ENCODE measurements at places on chromosomes 3 and 15.
A peak's percentile ranks its signal among the peaks of the same experiment; 100 is the strongest.

GRCh38 chr3:63295806-63296205 lies 17.7 kb downstream of the SYNPR start:
- DNase-seq: no peak

DNA sequence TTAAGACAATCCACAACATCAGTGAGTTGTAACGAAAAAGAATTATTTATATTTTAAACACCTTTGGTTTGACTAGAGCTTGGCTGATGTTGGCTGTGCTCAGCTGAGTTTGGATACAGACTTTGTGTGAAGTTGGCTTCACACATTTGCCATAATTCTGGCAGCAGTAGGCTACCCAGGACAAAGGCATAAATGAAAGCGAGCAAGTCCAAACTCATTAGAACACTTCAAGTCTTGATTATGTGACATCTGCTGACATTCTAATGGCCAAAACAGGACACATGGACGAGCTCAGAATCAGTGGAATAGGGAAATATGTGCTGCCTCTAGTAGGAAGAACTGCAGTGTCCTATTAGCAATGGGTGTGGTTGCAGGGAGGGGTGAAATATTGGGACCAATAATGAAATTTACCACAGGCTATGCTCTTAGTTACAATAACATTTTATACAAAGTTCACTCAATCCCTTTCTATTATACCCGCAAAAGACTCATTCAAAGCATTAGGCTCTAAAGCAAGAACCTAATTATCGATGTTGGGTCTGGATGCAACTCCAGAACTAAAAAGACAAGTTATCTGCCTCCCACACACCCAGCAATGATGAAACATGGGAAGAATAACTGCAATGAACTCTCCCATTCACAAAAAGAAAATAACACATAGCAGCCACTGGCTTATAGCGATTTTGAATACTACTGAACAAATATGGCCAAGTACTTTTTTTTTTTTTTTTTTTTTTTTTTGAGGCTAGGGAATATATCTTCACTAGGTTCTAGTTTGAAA lies 493.9 kb upstream of the RASGRP1 start:
- DNase-seq: no peak

DNA sequence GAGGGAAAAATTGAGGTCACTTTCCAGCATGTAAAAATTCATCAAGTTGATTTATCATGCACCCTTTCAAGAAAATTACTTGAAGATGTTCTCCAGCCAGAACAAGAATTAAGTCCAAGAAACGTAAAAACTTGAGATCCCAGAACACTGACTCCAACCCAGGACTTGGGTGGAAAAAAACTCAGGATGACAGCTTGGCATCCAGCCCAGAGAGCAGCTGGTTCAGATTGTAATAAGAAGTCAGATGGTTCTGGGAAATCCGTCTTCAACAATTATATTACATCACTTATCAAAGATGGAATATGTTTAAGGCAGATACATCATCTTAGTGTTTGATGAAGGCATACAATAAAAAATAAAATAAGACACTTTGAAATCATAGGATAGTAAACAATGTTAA lies 23.0 kb upstream of the DNAJC13 start:
- DNase-seq: peak; percentile 20

DNA sequence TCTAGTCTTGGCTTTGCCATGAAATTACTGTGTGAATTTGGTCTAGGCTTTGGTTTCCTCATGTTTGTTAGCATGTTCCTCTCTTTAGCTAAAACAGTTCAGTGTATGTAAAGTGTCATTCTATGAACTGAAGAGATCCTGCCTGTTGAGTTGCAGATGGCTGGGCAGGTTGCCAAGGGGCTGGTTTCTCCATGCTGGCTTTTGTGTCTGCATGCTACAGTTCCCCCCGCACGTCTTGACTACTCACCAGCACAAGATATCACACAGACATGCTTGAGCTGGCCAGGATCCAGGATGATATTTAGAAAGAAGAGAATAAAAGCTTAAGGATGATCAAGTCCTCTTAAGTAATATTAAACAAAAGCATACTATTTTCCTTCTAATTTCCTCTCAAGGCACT lies 90.2 kb downstream of the CERS3 start:
- peak; percentile 91 for DNase-seq

GRCh38 chr3:158109804-158110657 lies at the start of gene RSRC1:
Gene RSRC1, plus strand, starts transcription at chr3:158110089. Its CDS starts 12,016 bp downstream, at chr3:158122105.
- DNase-seq: peak; percentile 93

- DNase-seq: no peak
Measured at GRCh38 chr3:52289338-52289746, 1.7 kb downstream of the GLYCTK start.

- no peak for DNase-seq
Measured at GRCh38 chr3:132841621-132842020, 119.4 kb upstream of the NPHP3 start.

- no peak for DNase-seq
Measured at GRCh38 chr3:16504242-16504641, 9.3 kb downstream of the RFTN1 start.

DNA sequence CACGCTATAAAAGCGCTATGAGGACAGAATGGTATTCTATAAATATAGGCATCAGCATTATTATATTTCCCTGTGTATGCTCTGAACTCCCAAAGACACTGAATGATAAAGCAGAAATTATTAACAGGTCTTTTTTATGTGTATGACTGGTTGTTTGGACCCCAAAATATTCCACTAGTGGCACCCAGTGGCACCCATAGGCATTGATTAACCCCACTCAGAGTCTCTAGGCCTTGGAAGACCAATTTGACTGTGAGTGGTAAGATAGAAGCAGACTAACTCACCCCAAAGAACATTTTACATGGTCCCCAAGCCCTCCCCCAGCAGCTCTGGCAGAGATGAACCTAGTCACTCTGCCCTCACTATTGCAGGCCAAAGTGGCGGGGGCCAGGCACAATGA lies 45.4 kb upstream of the UBE2E1 start:
- no peak for DNase-seq

DNA sequence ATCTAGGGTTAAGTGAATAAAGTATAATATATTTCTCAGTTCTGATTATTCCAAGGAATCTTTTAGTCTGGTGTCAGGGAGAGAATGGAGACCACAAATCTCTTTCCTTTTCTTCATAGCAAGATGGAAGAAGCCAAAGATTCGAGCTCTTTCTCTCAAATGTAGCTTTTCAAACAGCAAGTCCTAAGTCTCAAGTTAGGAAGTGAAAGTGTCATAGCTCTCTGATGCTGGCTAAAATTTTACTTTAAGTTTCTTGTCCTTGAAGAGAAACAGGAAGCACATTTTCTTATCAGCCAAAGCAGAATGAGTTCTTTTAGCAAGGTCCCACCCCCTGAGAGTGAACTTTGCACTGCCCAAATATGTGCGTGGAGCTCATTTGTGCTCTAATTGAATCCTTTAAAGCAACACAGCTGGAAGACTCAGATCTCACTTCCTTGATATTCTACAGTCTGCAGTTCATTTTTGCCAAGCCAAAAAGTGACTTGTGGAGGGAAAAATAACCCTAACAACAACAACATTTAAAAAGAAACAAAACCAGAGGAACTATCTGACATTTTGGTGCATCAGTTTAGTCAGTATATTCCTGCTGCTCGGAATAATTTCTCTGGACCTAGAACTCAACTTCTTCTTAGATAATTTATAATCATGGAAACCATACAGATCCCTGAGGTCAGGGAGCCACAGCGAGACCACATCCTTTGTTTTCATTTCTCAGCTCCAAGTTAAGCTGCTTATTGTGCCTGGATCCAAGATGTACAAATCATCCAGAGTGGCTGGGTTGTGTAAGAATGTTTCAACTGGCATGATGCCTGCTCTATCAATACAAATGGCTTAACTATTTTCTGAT lies 238.7 kb upstream of the P2RY1 start:
- DNase-seq: no peak

GRCh38 chr15:98713585-98714001 lies 65.3 kb downstream of the IGF1R start:
- DNase-seq: no peak

DNA sequence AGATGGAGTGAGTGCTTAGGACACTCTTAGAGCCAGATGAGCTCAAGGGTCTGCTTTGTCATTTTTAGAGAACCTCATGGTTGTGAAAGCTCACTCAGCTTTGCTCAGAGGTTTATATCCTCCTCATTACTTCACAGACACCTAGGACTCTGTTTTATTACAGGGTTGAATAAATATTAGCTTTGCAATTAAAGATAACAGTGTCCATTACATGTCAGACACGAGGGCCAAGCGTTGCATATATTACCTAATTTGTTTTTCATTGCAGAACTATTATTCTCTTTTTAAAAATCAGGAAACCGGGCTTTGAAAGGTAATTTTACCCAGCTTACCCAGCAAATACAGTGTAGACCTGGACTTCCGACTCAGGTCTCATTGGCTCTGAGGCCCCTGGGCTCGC lies 16.1 kb downstream of the MAP6D1 start:
- no peak for DNase-seq

- no peak for DNase-seq
Measured at GRCh38 chr15:37572401-37572800, 362.0 kb upstream of the TMCO5A start.

DNA sequence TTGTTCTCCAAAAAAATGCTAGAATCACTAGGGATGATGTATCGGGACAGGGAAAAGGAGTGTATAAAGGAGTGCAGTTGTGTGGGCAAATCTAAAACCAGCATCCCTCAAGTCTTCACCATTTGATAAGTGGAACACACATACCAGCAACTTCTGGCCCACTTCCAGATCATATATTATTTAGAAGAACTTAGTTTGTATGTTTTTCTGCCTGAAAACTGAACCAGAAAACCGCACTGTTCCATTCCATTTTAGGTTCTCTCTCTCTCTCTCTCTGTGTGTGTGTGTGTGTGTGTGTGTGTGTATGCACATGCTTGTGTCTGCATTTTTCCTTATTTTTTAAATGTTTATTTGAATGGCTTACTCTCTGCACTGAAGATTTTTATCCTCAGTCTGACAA lies 93.5 kb downstream of the SERPINI1 start:
- no peak for DNase-seq

GRCh38 chr3:10456981-10457380 lies 48.4 kb downstream of the ATP2B2 start:
- DNase-seq: no peak

DNA sequence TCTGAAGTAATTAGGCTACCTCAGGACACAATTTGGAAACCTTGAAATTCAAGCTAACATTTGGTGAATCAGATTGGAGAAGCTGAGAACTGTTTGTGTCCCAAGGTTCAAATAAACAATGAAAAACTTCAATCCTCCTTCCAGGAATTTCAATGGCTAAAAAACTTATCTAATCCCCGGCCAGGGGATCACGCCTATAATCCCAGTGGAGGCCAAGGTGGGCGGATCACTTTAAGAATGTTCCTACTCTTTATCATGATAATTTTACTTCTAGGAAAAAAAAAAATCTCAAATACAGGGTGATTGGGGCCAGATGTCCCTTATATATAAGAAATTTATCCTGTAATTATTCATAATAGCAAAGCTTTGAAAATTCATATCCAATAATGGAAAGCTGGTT lies 139.0 kb downstream of the CPNE4 start:
- no peak for DNase-seq

GRCh38 chr3:88263417-88264100 lies 113.8 kb downstream of the C3orf38 start:
- DNase-seq: no peak

DNA sequence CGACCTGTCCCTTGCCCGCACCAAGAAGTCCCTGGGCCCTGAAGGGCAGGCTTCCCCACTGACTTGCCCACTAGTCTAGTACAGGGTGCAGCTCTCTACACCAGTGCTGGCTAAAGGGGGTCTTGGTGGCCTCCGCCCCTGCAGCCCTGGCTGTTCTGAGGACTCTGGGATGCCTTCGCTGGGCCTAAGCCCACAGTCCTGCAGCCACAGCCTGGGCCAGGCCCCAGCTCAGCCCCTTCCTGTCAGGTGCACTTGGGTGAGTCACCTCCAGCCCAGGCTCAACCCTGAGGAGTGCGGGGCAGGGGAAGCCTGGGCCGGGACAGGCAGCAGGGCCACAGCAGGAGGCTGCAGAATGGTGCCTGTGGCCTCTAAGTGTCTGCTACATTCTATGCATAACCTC lies 971 bp downstream of the C3orf22 start:
- DNase-seq: no peak

DNA sequence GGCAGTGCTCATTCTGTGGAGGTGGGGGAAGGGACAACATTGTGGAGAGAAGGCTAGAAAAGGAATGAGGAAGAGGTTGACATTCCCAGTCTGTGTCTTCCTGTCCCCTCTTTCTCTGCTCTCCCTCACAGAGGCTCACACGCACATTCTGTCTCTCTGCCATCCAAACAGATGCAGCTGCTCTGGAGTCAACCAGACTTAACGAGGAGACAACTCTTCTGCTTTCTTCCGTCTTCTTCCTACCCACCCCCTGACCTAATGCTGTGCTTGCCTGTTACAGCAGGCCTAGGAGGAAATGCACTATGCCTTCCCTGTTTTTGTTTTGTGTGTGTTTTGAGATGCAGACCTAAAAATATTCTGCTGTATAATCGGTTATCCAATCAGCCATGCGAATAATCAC lies 121.9 kb downstream of the CACNA1D start:
- no peak for DNase-seq

- no peak for DNase-seq
Measured at GRCh38 chr3:195023989-195024388, 247.0 kb downstream of the XXYLT1 start.

DNA sequence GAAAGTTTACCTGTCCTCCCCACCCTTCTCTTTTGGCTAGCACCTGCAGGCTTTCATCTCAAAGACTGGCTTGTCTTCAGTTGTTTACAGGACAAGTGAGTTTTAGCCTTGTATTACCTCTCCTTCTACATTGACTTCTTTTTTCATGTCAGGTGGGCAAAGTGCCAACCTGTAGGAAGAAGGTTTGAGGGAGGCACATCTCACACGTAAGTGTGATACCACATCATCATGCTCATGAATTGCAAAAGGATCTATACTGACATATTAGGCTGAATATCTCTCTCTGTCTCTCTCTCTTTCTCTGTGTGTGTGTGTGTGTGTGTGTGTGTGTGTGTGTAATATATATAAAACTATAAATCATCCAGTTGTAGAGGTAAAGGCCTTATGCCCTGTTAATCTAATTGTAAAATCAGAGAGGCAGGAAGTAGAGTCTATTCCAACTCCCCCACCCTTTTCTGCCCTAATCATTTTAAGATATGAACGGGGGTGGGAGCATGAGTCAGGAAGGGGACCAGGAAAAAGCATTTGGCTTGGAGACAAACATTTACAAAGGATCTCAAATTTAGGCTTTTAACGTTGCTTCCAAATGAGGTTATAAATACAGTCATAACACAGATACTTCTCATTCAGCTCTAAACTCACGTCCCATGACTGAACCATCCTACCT lies 107.0 kb upstream of the PFN2 start:
- DNase-seq: peak; percentile 42

- DNase-seq: no peak
Measured at GRCh38 chr3:133441867-133442270, 42.0 kb downstream of the BFSP2 start.

DNA sequence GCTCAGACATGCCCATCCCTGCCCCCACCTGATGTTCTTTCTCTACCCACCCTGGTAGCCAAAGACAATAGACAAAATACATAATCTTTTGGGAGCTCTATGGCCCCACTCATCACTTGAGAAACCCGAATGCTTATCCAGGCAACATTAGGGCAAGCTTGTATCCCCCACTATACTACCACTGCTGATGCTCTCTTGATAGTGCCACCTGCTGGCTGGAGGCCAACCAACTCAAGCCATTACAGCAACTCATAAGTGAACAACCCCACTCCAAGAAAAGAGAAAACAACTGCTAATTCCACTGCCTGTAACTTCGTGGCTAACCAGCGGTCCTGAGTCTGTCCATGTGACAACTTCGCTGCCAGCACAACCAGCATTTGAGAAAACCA lies 342.5 kb upstream of the TGFBR2 start:
- DNase-seq: no peak
